IMR-90 (cell line): ENCODE measurements at places on chromosomes 2 and 18. TPM values are rescaled to one million over a fixed set of nuclear protein-coding genes. Genes with fewer than 3 reads are reported as not detected.

DNA sequence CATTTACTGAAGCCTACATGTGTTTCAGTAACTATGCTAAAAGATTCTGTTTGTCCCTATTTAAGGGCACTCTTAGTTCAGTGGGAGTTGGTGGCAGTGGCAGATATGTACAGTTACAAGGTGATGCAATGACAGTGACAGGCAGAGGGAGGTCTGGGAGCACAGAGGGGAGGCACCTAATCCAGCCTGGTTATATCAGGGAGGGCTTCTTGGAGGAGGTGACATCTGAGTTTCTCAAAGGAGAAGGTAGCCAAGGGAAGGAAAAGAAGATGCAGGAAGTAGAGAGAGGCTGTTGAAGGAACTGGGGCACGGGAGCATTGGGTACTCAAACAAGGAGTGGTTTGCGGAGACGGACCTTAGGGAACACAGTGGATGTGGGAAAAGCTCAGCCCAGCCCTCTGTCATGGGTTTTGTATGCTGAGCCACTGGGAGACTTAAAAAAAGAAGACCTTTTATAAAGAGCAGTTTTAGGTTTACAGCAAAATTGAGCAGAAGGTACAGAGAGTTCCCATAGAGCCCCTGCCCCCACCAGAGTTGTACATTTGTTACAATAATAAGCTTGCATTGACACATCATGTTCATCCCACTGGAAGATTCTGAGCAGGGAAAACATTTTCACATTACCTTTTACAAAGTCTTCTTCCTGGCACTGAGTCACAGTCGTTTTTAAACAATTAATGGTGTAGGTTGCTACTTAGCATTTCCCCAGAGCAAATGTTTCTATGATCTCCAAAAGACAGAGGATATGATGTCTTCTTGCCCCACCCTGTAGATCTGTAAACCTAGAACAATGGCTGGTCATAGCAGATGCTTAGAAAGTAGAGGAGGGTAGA, 83.0 kb upstream of the TAF1B start:
- no peak for DNase-seq
- H3K36me3 ChIP-seq = no peaks in the 10 kb centered on the region
- no peak overlapping the region for H3K27ac ChIP-seq
- peaks cover 16% of the 10 kb centered on the region for H3K27me3 ChIP-seq
- H3K4me3 ChIP-seq = no peak overlapping the region

The NR4A2 gene
- 2.3 and 13.6 TPM in 2 replicates for polyA plus RNA-seq

GRCh38 chr2:205852457-205852856, 170.2 kb downstream of the NRP2 start:
- DNase-seq = no peak
- H3K27me3 ChIP-seq = peaks cover 15% of the 10 kb centered on the region
- H3K4me3 ChIP-seq = no peak overlapping the region

GRCh38 chr2:199366406-199366805, 91.3 kb downstream of the SATB2 start:
- peaks cover 2% of the 10 kb centered on the region; the same call in 1 of the 2 replicates for H3K36me3 ChIP-seq
- H3K4me1 ChIP-seq = peaks cover 3% of the 10 kb centered on the region; the same call in 1 of the 2 replicates
- DNase-seq = peak; percentile 39
- H3K4me3 ChIP-seq = no peak overlapping the region
- H3K27ac ChIP-seq = no peak overlapping the region
